ENCODE measurements at places on chromosomes 13 and 19. TPM values are rescaled to one million over a fixed set of nuclear protein-coding genes. Genes with fewer than 3 reads are reported as not detected.

DNA sequence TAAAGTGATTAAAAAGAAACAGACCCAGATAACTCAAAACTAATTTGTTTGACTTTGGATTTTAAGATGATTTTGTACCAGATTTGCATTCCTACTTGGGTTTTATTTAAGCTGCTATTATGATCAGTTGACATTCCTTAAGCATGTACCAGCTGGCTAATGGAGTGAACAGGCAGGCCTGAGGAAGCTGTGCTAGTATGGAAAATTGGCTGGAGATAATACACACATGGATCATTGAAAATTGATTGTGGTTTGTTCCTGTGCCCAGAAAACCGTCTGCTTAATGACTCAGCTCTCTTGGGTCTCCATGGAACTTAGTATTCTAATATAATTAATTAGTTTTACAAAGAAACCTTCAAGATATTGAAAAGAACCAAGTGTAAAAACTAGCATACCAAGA is 22.6 kb downstream of the POLR1D start:
- no peak for DNase-seq

DNA sequence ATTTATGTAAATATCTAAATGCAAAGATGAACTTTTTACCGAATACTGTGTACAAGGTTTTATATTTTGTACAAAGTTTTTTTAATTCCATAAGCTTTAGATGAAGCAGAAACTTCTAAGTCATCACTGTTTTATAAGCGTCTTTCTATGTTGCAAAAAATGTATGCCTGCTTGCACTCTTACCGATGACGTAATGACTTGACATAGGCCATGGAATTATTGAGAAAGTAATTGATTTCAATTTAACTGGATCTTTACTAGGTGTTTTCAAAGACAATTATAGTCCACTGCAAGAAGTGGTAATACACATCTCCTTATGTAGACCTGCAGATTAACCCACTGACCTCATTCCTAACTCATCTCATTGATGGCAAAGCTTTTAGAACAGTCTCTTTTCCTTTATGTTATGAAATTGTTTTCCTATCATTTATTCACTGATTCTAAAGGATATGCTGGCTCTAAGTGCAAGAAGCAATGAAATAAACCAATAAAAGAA is 10.4 kb downstream of the DACH1 start:
- DNase-seq: no peak

DNA sequence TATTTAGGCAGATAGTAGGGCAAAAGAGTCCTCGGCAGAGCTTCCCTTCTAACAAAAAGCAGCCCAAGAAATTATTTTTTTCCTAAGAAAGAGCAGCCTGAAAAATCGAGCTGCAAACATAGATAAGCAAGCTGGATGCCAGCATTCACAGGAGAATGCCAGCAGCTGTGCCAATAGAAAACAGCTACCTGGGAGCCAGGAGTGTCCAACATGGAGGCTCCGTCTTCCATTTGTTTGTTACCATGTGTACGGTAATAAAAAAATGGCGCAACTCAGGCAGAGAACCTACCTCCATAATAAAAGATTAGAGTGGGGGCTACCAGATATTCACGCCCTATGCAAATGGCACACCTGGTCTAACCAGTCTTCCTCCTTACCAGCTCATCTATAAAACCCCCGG is 77.6 kb upstream of the IPO5 start:
- no peak for DNase-seq

GRCh38 chr13:105918842-105919741 is 616.4 kb downstream of the EFNB2 start:
- DNase-seq: no peak

DNA sequence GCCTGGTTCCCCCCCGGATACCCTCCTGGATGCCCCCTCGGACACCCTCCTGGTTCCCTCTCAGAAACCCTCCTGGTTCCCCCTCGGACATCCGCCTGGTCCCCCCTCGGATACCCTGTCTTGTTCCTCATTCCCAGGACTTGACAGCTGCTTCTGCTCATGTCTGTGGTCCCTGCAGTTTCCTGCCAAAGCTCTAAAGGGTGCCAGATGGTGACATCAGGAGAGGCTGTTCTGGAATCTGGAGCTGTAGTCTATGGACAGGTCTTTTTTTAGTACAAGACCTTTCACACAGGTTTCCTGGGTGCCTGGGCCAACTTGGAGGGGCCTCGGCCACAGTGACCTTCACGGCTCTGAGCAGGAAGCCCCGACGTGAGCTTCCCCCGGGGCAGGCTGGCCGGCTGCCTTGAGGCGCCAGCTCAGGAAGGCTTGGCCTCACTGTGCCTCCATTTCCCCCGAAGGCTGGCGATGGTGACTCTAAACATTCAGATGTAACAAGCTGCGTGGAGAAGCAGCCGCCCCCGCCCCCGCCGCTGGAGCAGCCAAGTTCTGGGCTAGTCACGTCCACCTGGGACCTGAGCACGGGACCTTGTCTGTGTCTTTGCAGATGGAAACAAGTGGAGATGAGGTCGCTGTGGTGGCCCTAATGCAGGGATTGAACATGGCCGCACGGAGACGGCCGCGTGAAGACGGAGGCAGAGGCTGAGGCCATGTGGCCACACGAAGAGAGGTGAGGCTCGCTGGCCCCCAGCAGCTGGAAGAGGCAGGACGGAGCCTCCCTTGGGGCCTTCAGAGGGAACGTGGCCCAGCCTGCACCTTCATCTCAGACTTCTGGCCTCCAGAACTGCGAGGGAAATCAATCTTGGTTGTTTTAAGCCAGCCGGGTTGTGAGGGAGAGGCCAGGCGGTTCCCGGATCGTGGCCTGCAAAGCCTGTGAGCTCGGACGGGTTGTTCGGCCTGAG is 12.7 kb downstream of the SGTA start:
- DNase-seq: peak; percentile 67

CCDC8 gene
- 29.3 TPM for total RNA-seq
